ENCODE measurements at places on chromosomes 6 and 20. TPM values are rescaled to one million over a fixed set of nuclear protein-coding genes. Genes with fewer than 3 reads are reported as not detected.

DNA sequence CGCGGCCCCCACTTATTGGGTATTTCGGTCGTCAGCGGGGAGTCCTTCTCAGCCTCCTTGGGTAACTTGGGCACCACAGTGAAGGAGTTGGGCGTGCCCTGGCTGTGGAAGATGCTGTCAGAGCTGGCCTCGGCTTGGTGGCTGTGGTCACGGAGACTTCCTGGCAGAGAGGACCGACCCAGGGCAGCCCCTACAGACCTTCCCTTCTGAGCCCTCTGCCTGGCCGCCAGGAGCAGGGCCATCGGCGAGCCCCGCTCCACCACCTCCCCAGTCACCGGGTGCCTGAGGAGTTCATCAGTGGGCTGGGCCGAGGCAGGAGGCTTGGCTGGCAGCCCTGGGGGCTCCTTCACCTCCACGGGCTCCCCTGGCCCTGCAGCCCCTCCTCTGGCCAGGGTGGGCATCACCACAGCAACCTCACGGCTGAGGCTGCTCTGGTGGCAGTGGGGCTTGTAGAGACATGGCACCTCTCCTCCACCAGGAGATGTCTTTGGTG lies 37.2 kb downstream of the C6orf132 start:
- DNase-seq = no peak

- DNase-seq = no peak
These were observed 84.0 kb downstream of the HFE start for GRCh38 chr6:26170951-26171841.

The GPR63 gene
- 0.07 TPM for total RNA-seq

The CLPSL2 gene
- total RNA-seq = not detected
